ENCODE measurements at places on chromosomes 6 and 20. TPM values are rescaled to one million over a fixed set of nuclear protein-coding genes. Genes with fewer than 3 reads are reported as not detected.

GRCh38 chr20:43408848-43409576, 48.7 kb upstream of the SRSF6 start:
- H3K4me3 ChIP-seq, result no peak overlapping the region
- no peak overlapping the region for H3K27ac ChIP-seq
- no peaks in the 10 kb centered on the region for H3K36me3 ChIP-seq
- DNase-seq, result peak; percentile 38
- H3K4me1 ChIP-seq, result no peaks in the 10 kb centered on the region

Gene ZC2HC1B
- total RNA-seq, result not detected

- peaks cover 10% of the 10 kb centered on the region for H3K27me3 ChIP-seq
- no peaks in the 10 kb centered on the region for H3K4me1 ChIP-seq
- DNase-seq, result no peak
- H3K4me3 ChIP-seq, result no peak within 1 kb of the TSS
These were observed at the start of gene UBD for GRCh38 chr6:29559524-29560287. TSS of gene UBD (minus strand) at chr6:29559732. CDS start at chr6:29559701, 31 bp downstream.

- no peak overlapping the region for H3K27ac ChIP-seq
- H3K4me3 ChIP-seq, result no peak overlapping the region
- no peaks in the 10 kb centered on the region for H3K36me3 ChIP-seq
- H3K27me3 ChIP-seq, result no peaks in the 10 kb centered on the region
- no peak for DNase-seq
- no peaks in the 10 kb centered on the region for H3K4me1 ChIP-seq
These were observed 198.5 kb upstream of the BTBD3 start for GRCh38 chr20:11719153-11719552.

Gene C6orf58
- total RNA-seq, result not detected

Gene MAN1A1
- 12.9 TPM for total RNA-seq

DNA sequence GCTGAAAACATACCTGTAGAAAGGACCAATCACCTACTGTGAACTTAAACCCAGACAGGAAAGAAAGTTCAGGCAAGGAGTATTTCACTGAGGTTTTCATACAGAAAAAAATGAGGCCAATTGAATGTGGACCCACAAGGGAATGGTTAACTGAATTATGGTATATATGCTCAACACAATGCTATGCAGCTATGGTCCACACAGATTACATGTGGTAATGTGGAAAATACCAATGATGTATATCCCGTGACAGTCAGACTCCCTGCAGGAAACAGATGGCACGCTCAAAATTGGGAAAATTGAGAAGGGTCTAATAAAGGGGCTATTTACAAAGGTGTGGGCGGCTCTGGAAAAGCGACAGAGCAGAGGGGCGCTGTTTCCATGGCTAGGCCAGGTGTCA, 47.1 kb upstream of the PIM1 start:
- H3K4me3 ChIP-seq, result no peak overlapping the region
- no peaks in the 10 kb centered on the region for H3K27me3 ChIP-seq
- no peak for DNase-seq
- H3K27ac ChIP-seq, result no peak overlapping the region

DNA sequence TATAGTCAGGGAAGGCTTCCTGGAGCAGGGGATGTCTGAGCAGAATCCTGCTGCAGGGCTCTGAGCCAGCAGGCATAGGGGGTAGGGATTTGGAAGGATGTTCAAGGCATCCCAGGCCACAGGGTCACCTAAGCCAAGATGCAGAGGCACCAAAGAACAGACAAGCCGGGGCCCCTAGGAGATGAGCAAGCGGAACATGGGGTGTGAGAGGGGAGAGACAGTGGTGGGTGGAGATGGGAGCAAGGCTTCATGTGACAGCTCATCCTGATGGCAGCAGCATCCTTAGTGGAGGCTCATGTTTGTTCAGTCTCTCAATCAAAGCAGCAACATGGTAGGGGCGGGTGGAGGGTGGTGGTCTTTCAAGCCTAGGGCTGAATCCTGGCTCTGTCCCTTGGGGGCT, 29.8 kb upstream of the TCP11 start:
- H3K27me3 ChIP-seq, result peaks cover 3% of the 10 kb centered on the region
- H3K36me3 ChIP-seq, result no peaks in the 10 kb centered on the region
- no peak overlapping the region for H3K4me3 ChIP-seq
- no peak for DNase-seq

DNA sequence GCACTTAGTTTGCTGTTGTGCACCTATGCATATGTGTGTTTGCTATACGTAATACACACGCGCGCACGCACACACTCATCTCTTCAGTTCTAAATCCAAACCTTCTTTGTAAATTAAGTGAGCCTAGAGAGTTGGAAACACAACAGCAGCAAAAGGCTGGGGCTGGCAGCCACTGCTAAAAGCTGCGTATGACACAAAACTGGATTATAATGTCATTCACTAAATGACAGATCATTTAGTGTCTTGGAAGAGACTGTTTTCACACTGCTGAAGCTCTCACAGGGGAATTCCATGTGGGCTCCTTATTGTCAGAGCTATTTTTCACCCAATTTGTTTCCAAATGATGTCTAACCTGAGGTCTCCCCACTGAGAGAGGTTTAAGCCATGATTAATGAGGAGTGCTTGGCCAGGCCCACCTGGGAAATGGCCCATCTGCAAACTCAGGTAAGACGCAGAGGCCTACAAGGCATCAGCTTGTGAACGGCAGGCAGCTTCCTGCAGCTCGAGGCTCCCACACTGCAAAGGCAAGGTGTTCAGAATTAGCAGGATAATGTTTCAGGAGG, 94.2 kb downstream of the OLIG3 start:
- no peak overlapping the region for H3K27ac ChIP-seq
- H3K4me3 ChIP-seq, result no peak overlapping the region
- no peaks in the 10 kb centered on the region for H3K36me3 ChIP-seq
- no peaks in the 10 kb centered on the region for H3K4me1 ChIP-seq
- no peak for DNase-seq
- H3K27me3 ChIP-seq, result peaks cover 3% of the 10 kb centered on the region

DNA sequence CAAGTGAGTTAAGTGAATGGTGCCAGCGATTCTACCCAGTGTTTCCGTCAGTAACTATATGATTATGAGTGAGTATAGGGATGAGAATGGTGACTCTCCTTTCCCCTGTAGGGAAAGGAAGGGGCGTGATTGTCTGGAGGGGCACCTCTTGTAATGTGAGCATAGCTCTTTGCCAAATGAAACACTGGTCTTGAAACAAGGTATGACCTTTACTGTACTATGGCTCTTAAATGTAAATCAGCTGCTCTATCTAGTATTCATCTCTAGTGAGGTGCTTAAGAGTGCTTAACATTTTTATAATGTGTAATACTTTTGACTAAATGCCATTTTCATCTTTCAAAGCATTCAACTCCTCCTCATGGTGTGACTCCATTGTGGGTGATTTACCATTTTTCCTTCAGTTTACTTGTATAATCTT, 11.0 kb downstream of the PANK2 start:
- H3K4me1 ChIP-seq, result peaks cover 37% of the 10 kb centered on the region
- H3K27me3 ChIP-seq, result no peaks in the 10 kb centered on the region
- H3K27ac ChIP-seq, result peak overlapping the region; percentile 32
- peaks cover 3% of the 10 kb centered on the region for H3K36me3 ChIP-seq
- H3K4me3 ChIP-seq, result no peak overlapping the region

DNA sequence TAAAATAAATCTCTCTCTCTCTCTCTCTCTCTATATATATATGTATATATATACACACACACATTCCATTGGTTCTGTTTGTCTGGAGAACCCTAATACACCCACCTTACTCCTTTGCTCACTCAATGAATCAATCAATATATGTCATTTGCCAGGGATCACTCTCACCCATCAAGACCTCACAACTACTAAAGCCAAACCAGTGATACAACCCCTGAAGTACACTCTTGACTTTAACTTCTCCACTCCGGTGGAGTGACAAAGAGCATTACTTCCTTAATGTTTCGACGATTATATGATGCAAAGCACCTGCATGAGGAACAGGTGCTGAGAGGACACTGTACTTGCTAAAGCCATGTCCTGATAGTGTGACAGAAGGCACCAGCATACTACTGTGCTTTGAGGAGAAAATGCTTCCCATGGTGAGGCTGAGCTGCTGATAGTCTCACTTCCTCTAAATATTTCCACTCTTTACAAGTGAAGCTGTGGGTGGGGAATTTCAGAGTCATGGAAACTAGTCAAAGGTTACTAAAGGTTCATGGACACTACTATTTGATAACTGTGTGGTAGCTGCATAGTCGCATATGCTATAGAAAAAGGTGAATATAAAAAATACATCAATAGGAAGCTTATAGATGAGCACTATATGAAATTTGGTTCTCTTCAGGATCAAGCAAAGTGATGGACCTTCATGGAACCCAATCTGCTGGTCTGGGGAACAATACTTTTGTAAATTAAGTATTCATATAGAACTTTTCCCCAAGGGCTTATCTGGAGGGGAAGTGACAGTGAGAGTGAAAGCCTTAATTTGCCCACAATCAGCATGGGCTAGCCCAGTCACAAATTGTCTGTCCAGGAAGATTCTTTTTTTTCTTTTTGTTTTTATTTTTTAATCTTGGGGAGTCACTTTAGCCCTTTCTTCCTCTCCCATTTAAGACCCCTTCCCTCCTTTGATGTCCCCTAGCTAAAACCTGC, 141.9 kb upstream of the NEDD9 start:
- DNase-seq, result no peak
- H3K36me3 ChIP-seq, result no peaks in the 10 kb centered on the region

DNA sequence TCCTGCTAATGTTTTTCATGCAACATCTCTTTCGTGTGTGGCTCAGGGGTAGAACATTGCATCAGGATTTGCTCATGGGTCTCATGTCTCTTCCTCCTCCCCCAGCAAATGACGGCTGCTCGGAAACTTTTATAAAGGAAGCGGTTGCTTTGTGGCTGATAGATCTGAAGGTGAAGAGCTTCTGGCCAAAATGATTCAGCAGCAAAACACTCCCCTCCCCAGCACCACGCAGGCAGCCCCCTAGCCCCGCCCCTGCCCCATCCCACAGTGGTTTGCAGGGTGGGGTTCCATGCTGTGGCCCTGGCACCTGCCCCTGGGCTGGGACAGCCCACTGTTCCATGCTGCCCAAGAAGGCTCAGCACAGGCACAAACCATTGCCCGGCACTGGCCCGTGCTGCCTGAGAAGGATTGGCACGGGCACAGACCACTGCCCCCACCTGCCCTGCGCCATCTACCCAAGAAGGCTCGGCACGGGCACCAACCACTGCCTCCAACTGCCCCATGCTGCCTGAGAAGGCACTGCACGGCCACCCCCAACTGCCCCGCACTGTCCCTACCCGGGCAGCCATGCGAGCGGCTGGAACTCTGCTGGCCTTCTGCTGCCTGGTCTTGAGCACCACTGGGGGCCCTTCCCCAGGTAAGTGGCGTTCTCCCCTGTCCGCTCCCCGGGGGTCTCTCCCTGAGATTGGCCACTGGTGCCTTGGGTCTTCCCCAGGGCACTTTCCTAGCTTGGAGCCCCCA, at the start of gene CST7:
TSS of gene CST7 (plus strand) at position 331 of the 741 bp plus-strand sequence. CDS start at position 568, 237 bp downstream.
- H3K4me1 ChIP-seq, result no peaks in the 10 kb centered on the region
- no peak within 1 kb of the TSS for H3K4me3 ChIP-seq
- DNase-seq, result no peak

GRCh38 chr6:43268355-43268700, 25.0 kb downstream of the TTBK1 start:
- H3K27ac ChIP-seq, result no peak overlapping the region
- peaks cover 32% of the 10 kb centered on the region for H3K27me3 ChIP-seq
- no peak overlapping the region for H3K4me3 ChIP-seq
- DNase-seq, result no peak
- no peaks in the 10 kb centered on the region for H3K4me1 ChIP-seq

DNA sequence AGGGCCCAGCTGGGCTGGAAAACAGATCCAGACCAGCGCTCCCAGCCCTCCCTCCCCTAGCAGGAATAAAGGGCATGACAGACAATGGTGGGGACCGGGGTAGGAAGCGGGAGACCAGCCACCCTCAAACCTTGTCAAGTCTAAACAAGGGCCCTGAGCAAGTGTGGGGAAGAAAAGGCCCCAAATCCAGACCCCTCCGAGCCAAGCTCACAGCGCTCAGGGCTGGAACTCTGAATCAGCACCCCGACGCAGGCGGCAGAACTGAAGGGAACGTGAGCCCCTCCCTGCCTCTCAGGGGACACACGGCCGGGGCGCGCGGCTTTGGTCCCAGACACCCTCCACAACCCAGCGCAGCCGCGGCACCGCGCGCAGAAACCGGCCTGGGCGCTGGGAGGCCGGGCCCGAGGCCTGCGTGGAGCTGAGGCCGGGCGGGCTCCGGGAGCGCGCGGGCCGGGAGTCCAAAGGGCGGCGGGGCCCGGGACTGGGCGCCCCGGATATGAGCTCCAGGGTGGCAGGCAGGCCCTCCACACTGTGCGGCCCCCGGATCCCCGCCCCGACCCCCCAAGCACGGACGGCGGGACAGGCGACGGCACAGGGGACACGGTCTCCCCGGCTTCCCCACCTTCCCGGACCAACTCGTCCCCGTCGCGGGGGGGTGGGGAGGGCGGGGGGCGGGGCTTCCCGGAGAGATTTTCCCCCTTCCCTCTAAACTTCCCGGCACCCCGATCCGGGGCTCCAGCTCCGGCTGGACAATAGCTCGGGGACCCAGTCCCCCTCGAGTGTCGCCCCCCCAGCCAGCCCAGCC, 641 bp downstream of the TEAD3 start:
- DNase-seq, result no peak
- peaks cover 4% of the 10 kb centered on the region for H3K4me1 ChIP-seq
- H3K36me3 ChIP-seq, result no peaks in the 10 kb centered on the region
- peaks cover 14% of the 10 kb centered on the region for H3K27me3 ChIP-seq
- H3K4me3 ChIP-seq, result no peak overlapping the region

Gene NSFL1C
- total RNA-seq, result 95.7 TPM

Gene COL10A1
- not detected for total RNA-seq

DNA sequence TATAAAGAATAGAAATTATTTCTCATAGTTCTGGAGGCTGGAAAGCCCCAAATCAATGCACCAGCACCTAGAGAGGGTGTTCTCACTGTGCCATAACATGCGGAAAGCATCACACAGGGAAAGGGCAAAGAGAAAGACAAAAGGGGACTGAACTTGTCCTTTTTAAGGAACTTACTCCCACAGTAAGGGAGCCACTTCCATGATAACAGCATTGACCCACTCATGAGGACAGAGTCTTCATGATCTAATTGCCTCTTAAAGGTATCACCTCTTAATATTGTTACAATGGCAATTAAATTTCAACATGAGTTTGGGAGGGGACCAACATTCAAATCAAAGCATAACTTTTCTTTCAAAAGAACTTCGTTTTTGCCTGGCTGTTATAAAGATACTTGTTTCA, 582.2 kb upstream of the ARID1B start:
- no peaks in the 10 kb centered on the region for H3K4me1 ChIP-seq
- no peak for DNase-seq
- no peaks in the 10 kb centered on the region for H3K27me3 ChIP-seq
- no peaks in the 10 kb centered on the region for H3K36me3 ChIP-seq

Gene LAMA2
- 0.99 TPM for total RNA-seq

DNA sequence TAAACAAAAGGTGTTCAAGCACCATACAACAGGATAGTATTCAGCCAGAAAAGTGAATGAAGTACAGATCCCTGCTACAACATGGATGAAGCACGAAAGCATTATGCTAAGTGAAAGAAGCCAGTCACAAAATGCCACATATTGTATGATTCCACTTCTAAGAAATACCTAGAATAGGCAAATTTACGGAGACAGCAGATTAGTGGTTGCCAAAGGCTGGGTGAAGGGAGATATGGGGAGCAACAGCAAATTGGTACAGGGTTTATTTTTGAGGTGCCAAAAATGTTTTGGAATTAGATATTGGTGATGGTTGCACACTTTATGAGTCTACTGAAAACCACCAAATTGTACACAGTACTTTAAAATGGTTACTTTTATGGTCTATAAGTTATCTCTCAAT, 23.2 kb downstream of the MAP3K5 start:
- no peak overlapping the region for H3K27ac ChIP-seq
- no peaks in the 10 kb centered on the region for H3K4me1 ChIP-seq
- H3K27me3 ChIP-seq, result no peaks in the 10 kb centered on the region
- H3K4me3 ChIP-seq, result no peak overlapping the region

Gene HCRTR2
- total RNA-seq, result not detected

GRCh38 chr20:11230999-11231398, 557.2 kb upstream of the JAG1 start:
- no peak for DNase-seq
- no peaks in the 10 kb centered on the region for H3K36me3 ChIP-seq
- H3K4me1 ChIP-seq, result peaks cover 32% of the 10 kb centered on the region
- no peaks in the 10 kb centered on the region for H3K27me3 ChIP-seq
- H3K4me3 ChIP-seq, result no peak overlapping the region

Measured in endothelial cell of umbilical vein (primary cell).